BE2C (cell line): ENCODE measurements at places on chromosomes 12 and 14.

- DNase-seq: peak; percentile 23
These were observed 7.0 kb downstream of the CCDC63 start for GRCh38 chr12:110853836-110854235.

DNA sequence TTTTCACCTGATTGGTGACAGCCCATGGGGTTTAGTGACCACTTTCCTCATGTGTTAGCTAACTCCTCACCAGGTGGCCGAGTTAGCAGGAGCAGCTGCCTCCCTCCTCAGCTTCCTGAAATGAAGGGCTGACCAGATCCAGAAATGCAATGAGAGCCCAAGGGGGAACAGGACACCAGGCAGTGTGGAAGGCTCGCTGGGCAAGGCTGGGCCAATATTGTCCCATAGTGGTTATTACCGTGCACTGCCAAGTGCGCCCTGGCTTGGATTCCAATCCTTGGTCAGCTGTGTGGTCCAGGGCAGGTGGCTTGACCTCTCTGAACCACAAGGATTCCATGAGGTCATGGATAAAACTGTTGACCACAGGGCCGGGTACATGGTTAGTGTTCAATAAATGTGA lies 3.6 kb upstream of the HSPB8 start:
- no peak for DNase-seq

DNA sequence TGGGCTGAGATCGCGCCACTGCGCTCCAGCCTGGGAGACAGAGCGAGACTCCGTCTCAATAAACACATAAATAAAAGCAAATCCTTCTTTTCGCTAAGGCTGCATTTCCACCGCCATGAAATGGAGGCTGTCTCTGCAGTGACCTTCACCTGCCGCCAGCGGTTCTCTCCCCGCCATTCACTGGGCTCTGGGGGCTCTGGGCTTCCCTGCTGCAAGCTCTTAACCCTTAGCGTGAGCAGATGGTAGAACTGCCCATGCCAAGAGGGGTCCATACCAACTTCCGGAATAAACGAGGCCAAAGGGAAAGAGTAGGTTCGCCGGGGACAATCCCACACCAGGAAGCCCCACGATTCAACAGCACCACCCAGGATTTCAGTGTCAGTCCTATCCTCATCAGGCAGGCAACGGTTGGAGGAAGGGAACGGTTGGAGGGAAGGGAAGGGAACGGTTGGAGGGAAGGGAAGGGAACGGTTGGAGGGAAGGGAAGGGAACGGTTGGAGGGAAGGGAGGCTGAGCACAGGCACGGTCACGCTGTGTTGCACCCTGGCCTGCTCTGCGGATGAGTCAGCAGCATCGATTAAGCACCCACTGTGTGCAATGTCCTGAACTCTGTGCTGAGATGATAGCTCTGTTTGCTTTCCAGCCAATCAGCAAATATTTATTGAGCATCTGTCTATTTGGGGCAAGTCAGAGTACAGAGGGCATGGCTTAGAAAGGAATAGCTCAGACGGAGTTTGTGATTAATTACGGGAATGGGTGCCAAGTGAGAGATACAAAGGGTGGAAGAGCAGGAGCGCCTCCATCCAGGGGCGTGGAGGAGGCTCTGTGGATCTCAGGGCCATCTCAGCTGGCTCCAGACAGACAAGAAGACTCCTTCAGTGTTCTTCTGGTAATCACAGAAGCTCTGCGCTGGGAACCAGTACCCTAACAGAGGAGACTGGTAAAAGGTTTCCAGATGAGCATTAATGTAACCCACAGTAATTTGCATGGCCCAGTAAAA lies 77.9 kb downstream of the NINJ2 start:
- no peak for DNase-seq

DNA sequence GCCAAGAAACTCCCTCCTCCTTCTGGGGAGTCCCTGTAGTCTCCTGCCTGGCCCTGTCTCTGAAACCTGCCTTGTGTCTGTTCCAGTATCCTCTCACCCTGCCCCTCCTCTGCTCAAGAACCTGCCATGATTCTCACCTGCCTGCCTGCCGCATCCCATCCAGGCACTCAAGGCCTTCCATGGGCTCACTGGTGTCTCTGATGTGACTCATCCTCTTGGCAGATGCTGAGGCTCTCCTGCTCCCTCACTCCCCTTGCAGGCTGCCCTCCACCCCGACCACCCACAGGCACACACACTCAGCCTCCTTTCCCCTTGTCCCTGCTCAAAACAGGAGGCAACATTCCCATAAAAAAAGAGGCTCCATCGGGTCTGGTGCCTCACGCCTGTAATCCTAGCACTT lies 5.8 kb upstream of the BEGAIN start:
- peak; percentile 33 for DNase-seq

DNA sequence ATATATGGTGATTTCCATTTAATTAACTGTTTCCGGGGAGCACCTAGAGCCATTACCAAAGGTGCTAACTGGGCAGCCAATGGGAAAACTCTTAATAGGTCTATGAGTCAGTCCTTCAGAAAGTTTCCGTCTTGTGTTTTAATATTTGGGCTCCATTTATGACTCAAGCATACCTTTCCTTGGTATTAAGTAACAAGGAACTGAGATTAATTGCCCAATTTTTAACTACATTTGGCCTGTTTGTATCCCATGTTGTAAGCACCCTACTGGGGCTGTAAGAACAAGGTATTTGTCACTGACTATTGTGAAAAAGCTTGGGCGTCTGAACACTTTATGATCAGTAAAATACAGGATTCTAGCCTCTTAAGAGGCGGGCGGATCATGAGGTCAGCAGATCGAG lies 62.8 kb upstream of the FOXN3 start:
- DNase-seq: no peak

- DNase-seq: peak; percentile 80
These were observed 69.4 kb downstream of the IRF2BPL start for GRCh38 chr14:76958980-76959710.

DNA sequence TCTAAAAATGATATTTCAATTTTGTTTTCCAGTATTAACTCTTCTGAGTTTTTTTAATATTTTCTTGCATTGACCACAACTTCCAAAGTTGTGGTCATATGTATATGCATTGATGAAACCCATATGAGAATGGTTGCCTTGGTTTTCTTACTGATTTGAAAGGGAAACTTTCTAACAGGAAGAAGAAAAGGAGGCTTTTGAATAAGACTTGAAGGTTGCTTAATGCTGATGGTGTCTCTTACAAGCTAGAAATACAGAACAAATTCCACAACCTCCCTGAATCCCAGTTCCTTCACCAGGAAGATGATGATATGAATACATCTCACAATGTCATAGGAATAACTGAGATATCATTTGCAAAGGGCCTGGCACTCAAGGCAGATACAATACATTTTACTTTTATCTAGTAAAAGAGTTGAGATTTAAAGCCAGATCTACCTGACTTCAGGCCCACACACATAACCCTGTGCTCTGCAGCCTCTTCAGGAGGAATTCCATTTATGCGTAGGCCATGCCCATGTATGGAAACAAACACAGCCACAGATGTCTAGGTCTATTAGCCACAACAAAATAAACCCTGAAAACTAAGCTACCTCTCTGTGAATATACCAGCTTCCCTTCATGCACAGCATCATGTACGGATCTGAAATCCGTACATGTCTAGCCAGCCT lies 165.4 kb upstream of the PLEKHG7 start:
- DNase-seq: no peak

DNA sequence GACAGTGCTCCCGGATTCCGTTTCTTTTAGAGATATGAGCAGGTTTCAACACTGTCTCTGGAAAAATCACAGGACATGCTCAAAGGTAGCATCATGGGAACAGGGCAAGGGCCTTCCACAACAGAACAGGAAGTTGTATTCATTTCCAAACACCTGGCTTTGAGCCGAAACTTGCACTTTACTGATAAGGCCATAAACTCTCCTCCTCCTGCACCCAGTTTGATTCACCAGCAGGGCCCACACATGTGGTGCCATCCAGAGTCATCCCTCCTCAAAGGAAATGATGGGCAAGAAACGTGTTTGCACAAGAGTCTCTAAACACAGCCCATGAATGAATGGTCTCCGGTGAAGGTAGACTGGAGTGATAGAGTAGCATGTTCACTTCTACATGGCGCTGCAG lies 268.4 kb upstream of the FKBP4 start:
- no peak for DNase-seq

GRCh38 chr12:131785763-131786330 lies 42.3 kb upstream of the MMP17 start:
- DNase-seq: no peak

DNA sequence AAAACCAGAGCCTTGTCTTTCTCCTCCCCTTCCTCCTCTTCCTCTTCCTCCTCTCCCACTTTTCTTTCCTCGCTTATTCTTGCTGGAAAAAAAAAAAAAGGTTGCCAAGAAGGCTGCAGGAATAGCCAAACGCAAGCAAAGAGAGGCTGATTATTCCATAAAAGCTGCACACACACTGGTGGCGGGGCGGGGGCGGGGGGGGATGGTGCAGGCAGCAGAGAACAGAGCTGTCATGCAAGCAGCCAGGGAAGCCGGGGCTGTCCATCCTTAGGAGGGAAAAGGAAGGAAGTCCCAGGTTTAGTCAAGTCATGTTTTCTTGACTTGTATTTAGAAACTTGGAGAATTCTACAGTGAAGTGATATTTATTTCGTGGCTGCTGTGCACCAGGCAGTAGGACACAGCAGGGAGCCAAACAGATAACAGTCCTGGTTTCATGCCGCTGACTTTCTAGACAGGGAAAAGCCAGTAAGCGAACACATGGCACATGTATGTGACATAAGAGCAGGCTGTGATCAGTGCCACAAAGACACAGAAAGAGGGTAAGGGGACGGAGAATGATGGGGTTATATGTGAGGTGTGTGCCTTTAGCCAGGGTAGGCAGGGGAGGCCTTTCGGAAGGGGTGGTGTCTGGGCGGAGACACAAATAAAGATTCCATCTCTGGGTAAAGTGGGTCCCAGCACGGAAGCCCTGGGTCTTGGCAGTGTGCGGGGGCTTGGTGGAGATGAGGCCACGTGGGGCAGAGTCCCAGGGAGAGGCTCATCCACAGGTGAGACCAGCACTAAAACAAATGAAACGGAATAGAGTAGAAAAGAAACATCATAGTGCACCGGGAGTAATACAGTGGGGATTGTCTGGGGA lies 56.6 kb upstream of the SCN8A start:
- no peak for DNase-seq

DNA sequence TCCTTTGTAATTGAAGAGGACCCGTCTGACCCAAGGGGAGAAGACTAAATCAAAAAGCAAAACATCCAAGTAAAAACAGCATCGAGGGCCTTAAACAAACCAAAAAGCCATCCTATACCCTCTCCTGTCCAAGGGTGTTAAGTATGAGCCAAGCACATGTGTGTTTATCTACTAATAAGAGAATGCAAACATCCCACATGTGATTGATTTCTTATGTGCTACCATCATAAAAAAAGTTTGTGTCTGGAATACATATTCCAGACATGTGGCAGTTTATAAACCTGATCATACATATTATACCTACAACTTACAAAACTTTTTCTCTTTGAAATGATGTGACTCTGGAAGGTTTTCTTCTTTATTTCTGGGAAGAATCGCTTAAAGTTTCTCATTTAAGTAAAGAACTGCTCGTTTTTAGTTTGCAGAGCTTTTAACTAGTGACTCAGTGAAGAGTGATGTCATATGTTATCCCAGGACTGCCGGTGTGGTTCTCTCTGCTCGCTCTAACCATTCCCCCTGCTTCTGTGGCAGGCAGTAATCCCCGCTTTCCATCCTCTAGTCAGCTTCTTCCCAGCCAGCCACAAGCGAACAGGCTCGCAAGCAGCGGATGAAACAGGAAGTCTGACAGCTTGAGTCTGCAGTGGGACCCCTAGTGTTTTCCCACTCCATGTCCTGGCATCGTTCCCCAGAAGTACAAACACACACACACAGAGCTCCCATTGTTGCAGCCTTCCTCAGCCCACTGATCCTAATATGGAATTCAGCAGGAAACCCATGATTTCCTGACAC lies 431 bp upstream of the RHOJ start:
- peak; percentile 32 for DNase-seq

DNA sequence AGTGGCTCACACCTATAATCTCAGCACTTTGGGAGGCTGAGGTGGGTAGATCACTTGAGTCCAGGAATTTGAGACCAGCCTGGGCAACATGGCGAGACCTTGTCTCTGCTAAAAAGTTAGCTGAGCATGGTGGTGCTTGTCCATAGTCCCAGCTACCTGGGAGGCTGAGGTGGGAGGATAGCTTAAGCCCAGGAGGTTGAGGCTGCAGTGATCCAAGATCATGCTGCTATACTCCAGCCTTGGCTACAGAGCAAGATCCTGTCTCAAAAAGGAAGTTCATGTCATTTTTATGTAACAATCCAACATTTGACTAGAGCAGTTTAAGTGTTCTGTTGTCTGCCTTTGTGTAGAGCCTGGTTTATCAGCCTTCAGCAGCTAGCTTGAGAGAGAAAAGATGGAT lies 6.2 kb downstream of the OXA1L start:
- no peak for DNase-seq

DNA sequence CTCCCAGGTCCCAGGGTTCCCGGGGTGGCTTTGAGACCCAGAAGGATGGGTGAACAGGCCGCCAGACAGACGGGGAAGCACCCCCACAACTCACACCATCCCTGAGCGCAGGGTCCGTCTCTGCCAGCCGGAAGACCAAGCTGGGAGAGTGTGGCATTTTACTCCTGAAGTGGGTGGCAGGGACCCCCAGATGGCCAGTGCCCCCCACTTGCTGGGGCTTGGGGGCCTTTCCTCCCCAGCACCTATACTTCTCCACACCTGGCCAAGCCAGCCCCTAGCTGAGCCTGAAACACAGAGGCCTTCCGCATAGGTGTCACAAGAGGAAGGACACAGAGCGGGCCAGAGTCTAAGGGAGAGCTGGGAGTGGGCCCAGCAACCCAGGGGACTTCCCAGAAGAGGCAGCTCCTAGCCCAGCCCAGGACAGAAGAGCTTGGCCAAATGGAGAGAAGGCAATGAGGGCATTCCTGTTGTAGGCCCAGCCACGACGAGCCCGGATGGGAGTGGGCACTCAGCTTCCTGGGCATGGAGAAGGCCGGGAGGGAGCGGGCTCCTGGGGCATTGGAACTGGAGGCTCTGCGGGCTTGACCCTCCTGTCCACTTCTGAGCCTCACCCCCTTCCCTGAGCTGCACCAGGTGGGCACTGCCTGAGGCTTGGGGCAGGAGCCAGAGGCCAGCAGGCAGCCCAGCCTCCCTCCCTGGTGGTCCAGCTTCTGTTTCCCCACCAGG lies 3.3 kb downstream of the AHNAK2 start:
- DNase-seq: peak; percentile 5

DNA sequence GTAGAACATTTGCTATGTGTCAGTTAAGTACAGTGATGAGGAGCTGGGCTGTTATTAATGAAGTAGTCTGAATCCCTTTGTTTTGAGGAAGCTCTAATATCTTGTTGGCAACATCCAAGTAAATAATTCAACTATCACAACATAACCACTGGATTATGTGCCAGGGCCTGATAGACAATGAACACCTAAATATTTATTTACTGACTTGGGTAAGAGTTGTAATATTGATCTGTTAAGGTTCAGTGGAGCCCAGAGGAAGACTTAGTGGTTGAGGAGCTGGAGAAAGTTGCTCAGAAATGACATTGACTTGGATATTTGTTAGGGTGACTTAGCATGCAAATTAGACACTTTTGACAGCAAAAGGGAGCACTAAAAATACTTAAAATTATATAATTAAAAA lies 26.8 kb downstream of the DERA start:
- DNase-seq: no peak
